ENCODE measurements at places on chromosomes 11 and 22. TPM values are rescaled to one million over a fixed set of nuclear protein-coding genes. Genes with fewer than 3 reads are reported as not detected.

The C1QTNF5 gene
- total RNA-seq, result 8.5 TPM

The ABCC8 gene
- total RNA-seq, result 18.0 TPM

The SPDYC gene
- total RNA-seq, result not detected

The SLC22A6 gene
- total RNA-seq, result not detected

The GNG3 gene
- not detected for total RNA-seq

The GAL3ST1 gene
- total RNA-seq, result 2.8 TPM

The PATE2 gene
- total RNA-seq, result not detected

The UBXN1 gene
- total RNA-seq, result 37.7 TPM

The ACP2 gene
- 27.7 TPM for total RNA-seq

The PHF21B gene
- 1.4 TPM for total RNA-seq

The MRGPRX4 gene
- not detected for total RNA-seq

The PLET1 gene
- total RNA-seq, result not detected

The CD248 gene
- total RNA-seq, result 17.7 TPM
